ENCODE measurements at places on chromosomes 16 and 17.

DNA sequence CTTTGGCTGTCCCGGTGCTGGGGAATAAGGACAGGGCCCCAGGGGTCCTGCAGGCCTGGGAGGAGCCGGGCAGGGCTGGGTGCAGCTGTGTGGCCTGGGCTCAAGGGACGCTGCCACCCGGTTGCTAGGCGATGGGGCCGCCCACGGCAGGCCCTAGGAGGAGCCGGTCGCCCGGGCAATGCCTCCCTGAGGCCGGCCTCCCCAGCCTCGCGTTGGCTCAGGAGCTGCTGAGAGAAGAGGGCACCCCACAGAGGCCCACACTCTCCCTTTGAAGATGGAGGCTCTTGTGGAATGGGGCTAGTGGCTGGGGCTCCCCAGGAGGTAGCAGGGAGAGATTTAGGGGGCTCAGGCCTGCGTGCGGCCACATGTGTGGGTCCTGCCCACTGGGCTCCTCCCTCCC, at the start of gene CIBAR2:
Gene CIBAR2, minus strand, starts transcription at position 109 of the 400 bp plus-strand sequence. CDS start 120 bp downstream, outside the sequence.
- no peak for DNase-seq

DNA sequence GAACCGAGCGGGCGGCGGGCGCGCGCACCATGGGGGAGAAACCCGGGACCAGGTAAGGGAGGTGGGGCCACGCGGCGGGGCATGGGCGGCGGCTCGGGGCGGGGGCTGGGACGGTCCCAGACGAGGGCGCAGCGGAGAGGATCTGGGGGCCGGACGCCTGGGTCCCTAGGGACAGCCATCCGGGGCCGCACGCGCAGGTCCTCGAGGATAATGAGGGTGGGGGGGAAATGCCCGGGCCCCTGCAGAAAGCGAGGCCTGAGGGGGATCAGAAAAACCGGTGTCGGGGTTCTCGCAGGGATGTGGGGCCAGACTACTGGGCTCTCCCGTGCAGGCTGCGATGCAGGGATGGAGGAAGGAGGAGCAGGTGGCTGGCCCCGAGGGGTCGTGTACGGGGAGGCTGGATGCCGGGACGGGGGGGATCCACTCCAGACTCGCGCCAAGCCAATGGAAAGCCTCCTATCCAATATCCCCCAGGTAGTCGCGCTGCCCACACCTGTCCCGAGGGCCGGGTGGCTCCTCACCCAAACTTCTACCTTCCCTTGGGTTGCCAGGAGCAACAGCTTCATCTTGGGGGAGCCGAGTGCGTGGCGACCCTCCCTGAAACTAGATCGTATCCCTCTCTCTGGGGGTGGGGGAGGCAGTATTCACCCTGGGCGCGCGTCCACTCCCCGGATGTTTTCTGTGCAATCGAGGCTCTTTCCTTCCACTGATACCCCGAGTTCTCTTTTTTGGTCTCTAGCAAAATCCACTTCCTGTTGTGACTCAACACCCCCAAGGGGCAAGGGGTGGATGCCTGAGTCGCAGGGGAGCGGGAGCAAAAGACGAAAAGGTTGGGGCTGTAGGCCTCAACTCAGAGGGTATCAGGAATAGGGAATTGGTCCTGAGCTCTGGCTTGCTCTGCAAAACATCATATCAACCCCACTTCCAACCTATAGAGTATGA, 532 bp downstream of the ARRB2 start:
- DNase-seq: peak; percentile 59

DNA sequence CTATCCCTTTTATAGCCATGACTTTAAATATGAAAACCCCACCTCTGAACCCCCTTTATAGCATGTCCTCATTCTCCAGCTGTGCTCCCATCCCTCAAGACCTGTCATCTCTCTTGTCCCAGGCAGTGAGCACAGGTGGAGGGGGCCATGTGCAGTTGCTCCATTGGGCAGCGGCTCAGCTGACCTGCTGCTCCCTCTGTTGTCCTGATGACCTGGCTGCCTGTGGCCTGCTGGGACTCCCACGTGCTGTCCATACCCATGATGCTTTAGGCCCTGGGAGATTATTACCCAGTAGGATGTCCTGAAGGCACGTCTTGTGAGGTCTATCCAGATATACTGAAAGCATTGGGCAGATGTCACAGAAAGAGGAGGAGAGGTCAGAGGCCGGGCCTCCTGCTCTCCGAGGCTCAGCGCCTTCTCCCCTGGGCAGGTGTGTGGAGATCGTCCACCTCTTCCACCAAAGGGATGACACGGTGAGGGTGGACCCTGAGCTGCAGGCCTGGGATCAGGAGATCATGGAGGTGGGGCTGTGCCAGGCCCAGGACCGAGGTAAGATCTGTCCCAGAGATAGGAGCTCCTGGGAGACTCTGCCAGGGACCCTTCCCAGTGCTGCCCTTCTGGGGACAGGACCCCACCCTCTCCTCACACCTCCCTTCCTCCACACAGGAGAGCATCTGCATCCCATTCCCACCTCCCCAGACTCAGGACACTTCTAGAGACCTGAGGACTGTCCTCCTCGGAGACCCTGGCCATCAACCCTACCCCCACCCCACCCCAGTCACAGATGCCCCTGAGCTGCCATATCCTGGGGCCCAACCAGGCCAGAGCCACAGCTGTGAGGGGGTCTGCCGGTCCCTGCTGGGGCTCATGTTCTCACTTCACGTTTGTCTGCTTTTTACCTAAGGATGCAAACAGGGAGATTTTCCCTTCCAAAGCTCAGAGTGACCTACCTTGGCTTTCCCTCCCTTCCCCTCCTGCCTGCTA, 58.0 kb downstream of the GOSR1 start:
- no peak for DNase-seq

- no peak for DNase-seq
These were observed 132.6 kb upstream of the CACNG5 start for GRCh38 chr17:66702106-66702936.

All from CD4-positive, alpha-beta T cell treated with Interleukin-4 for 1 hour (primary cell).